ENCODE measurements at places on chromosomes 6 and 20.

- peaks cover 30% of the 10 kb centered on the region for H3K27me3 ChIP-seq
- H3K36me3 ChIP-seq, result peaks cover 6% of the 10 kb centered on the region
- no peak for DNase-seq
- no peak overlapping the region for H3K4me3 ChIP-seq
- H3K27ac ChIP-seq, result no peak overlapping the region
Measured at GRCh38 chr20:20834008-20834407, 121.6 kb upstream of the RALGAPA2 start.

DNA sequence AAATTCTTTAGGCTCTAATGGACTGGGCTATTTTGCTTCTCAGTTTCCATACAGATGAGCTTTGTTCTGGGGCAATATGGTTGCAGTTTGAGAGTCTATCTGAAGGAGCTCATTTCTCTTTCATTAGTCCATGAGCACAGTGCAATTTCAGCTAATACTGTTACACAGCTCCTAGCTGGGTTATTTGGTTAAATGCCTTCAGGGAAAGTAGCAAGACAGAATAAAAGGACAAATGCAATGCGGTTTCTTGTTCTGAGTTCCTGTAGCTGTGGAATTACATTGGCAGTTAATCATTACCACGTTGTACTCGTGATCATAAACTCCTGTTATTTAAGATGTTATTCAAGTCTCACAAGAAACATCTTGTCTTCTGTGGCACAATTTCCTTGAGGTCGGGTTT is 127.7 kb downstream of the BFSP1 start:
- peaks cover 6% of the 10 kb centered on the region for H3K27me3 ChIP-seq
- no peaks in the 10 kb centered on the region for H3K36me3 ChIP-seq
- no peak overlapping the region for H3K4me3 ChIP-seq
- no peak for DNase-seq
- no peak overlapping the region for H3K27ac ChIP-seq

DNA sequence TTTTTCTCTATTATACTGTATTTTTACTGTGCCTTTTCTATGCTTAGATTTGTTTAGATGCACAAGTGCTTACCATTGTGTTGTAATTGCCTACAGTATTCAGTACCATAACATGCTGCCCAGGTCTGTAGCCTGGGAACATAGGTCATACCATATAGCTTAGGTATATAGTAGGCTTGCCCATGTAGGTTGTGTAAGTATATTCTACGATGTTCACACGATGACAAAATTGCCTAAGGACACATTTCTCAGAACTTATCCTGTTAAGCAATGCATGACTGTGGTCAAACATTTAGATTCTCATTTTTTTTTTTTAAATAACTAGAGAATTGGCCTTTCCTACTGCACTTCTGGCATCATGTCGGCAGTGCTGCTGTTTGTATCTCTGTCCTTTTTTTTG is 253.7 kb upstream of the SUPT3H start:
- no peak overlapping the region for H3K27ac ChIP-seq
- no peak overlapping the region for H3K4me3 ChIP-seq
- DNase-seq, result no peak

GRCh38 chr6:10146715-10147451 is 268.0 kb downstream of the TFAP2A start:
- DNase-seq, result no peak
- no peaks in the 10 kb centered on the region for H3K36me3 ChIP-seq
- no peaks in the 10 kb centered on the region for H3K4me1 ChIP-seq
- no peaks in the 10 kb centered on the region for H3K27me3 ChIP-seq
- H3K27ac ChIP-seq, result no peak overlapping the region

DNA sequence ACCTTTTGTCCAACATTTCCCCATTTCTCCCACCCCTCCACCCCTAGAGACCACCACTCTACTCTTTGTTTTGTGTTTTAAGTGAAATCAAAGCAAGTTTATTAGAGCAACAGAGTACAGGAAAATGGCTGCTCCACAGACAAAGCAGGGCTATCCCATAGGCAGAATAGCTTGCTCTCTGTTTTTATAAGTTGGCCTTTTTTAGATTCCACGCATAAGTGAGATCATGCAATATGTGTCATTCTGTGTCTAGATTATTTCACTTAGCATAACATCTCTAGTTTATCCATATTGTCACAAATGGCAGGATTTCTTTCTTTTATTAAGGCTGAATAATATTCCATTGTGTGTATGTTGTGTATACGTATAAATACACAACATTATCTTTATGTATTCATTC is 30.1 kb upstream of the SMLR1 start:
- H3K27me3 ChIP-seq, result no peaks in the 10 kb centered on the region
- DNase-seq, result no peak
- H3K4me3 ChIP-seq, result no peak overlapping the region
- no peak overlapping the region for H3K27ac ChIP-seq
- no peaks in the 10 kb centered on the region for H3K36me3 ChIP-seq
- peaks cover 4% of the 10 kb centered on the region for H3K4me1 ChIP-seq

- H3K4me3 ChIP-seq, result no peak overlapping the region
- H3K27me3 ChIP-seq, result no peaks in the 10 kb centered on the region
- H3K27ac ChIP-seq, result no peak overlapping the region
Measured at GRCh38 chr6:16576451-16577368, 184.6 kb downstream of the ATXN1 start.

GRCh38 chr20:38222231-38222922 is 38.2 kb downstream of the KIAA1755 start:
- peaks cover 8% of the 10 kb centered on the region for H3K4me1 ChIP-seq
- no peaks in the 10 kb centered on the region for H3K36me3 ChIP-seq
- no peak overlapping the region for H3K27ac ChIP-seq
- peak; percentile 45 for DNase-seq
- no peak overlapping the region for H3K4me3 ChIP-seq

- H3K36me3 ChIP-seq, result no peaks in the 10 kb centered on the region
- peaks cover 9% of the 10 kb centered on the region for H3K4me1 ChIP-seq
- no peak overlapping the region for H3K27ac ChIP-seq
- no peak for DNase-seq
- H3K4me3 ChIP-seq, result no peak overlapping the region
- peaks cover 7% of the 10 kb centered on the region for H3K27me3 ChIP-seq
Measured at GRCh38 chr6:136410201-136411024, 120.8 kb upstream of the BCLAF1 start.

- peaks cover 11% of the 10 kb centered on the region for H3K36me3 ChIP-seq
- no peak overlapping the region for H3K4me3 ChIP-seq
- no peak for DNase-seq
- no peaks in the 10 kb centered on the region for H3K27me3 ChIP-seq
Measured at GRCh38 chr6:87213364-87213763, 58.0 kb downstream of the ZNF292 start.

DNA sequence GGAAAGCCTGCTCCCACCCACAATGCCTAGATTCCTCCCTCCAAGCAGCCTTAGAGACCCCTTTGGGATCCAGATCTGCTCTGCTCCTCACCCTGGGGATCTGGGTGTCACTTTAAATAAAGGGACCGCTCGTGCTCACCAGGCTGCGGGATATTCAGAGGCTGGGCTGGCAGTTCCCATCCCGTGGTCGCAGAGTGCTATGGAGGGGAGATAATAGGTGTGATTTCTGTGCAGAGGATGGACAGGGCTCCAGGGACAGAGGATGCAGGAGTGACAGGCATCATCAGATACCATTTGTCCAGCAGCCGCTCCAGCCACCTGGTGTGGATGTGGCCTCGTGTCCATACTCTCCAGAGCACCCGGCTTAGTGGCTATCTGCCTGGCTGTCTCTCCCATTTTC is 415.9 kb upstream of the SULF2 start:
- DNase-seq, result no peak
- H3K27ac ChIP-seq, result no peak overlapping the region
- H3K4me3 ChIP-seq, result no peak overlapping the region
- no peaks in the 10 kb centered on the region for H3K36me3 ChIP-seq

DNA sequence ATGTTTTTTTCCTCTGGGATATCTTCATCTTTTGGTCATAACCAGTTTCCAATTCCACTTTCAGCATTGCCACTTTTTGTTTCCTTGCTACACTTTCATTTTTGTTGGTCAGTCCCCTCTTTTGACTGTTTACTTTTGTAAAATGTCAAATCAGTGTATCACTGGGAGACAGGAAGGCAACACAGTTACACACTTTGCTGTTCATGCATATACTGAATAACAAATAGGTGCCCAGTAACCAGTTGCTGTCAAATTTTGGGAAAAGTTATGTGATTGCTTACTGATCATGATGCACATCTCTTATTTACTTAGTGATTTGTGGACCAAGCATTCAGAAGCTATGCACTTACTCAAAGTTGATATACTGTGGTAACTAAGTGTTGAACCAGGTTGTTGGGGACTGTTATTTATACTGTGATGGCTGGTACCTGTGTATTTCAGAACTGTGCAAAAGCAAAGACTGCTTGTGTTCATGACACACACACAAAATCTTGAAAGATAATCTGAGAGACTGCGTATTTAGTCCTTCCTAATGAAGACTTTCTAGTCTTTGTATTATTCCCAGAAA is 41.0 kb downstream of the ZNF292 start:
- H3K27ac ChIP-seq, result peak overlapping the region; percentile 47
- no peaks in the 10 kb centered on the region for H3K27me3 ChIP-seq
- peaks cover 7% of the 10 kb centered on the region for H3K36me3 ChIP-seq

GRCh38 chr20:16491294-16491905 is 81.8 kb downstream of the KIF16B start:
- H3K36me3 ChIP-seq, result peaks cover 2% of the 10 kb centered on the region
- no peak overlapping the region for H3K27ac ChIP-seq
- H3K27me3 ChIP-seq, result no peaks in the 10 kb centered on the region
- peak overlapping the region; percentile 43 for H3K4me3 ChIP-seq

DNA sequence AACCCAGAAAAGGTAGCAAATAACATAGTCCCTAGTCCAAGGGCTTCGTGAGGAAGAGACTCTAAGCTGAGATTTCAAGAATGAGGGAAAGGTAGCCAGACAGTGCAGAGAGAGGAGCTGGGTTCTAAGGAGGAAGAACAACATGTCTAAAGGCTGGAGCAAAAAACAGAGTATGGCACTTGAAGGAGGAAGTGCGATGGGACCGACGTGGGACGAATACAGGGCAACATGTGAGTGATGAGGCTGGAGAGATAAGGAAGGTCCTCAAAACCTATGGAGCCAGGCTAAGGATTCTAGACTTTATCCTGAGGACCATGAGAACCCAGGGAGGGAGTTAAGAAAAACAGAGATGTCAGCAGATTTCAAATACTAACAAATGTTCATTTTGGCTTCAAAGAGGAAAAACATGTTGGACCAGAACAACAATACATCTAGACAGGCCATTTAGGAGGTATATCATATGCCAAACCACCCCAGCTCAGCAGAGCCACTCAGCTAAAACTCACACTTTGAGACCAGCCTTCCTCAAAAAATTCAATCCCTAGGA is 17.5 kb downstream of the ATXN1 start:
- no peak overlapping the region for H3K27ac ChIP-seq
- H3K36me3 ChIP-seq, result peaks cover 63% of the 10 kb centered on the region
- H3K4me1 ChIP-seq, result peaks cover 43% of the 10 kb centered on the region
- no peak for DNase-seq
- H3K27me3 ChIP-seq, result no peaks in the 10 kb centered on the region
- H3K4me3 ChIP-seq, result no peak overlapping the region

DNA sequence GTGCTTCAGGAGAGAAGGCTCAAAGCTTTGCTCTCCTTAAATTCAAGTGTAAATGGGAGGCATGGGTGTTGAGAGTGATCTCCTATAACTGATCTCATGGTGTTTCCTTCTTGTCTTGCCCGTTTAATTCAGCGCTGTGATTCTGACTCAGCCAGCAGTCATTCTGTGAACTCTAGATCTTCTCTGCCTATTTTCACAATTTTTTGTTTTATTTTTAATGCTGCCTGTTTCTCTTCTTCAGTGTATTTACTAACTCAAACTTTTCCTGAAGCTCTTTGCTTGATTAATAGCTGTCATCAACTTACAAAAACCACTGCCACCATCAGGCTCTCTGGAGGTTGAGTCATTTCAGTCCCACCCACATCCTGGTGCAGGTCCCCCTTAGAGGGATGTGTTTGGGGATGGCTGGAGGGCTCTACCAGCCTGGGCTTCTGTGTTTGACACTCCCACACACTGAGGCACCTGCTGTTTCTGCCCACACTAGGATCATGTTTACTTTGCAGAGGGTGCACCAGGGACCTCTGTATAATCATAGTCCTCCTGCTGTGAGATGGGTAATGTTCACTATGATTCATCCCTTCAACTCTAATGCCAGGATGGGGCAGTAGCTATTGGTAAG is 94.0 kb downstream of the SHLD1 start:
- H3K36me3 ChIP-seq, result peaks cover 2% of the 10 kb centered on the region
- H3K4me3 ChIP-seq, result peak overlapping the region; percentile 5
- peak overlapping the region; percentile 51 for H3K27ac ChIP-seq
- no peaks in the 10 kb centered on the region for H3K27me3 ChIP-seq
- peaks cover 41% of the 10 kb centered on the region for H3K4me1 ChIP-seq
- peak; percentile 79 for DNase-seq

- no peak overlapping the region for H3K4me3 ChIP-seq
- H3K27me3 ChIP-seq, result peaks cover 5% of the 10 kb centered on the region
- no peak overlapping the region for H3K27ac ChIP-seq
- H3K36me3 ChIP-seq, result no peaks in the 10 kb centered on the region
- no peak for DNase-seq
Measured at GRCh38 chr6:83546636-83547035, 34.3 kb downstream of the PRSS35 start.

DNA sequence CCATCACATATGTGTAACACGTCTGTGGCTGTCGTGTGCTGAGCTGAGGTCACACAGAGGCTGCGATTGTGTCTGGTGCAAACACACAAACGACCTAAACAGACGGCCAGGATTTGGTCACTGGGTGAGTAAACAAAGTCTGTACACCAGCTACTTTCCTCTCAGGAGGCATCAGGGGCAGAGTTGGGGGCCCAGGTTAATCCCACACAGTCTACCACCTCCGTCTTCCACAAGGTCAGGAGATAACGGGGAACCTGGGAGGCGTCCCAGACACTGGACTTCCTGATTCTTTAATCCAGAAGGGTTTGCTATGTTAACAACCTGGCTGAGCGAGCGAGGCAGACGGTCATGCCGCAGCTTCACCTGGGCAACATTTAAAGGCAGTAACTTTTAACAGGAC is 1.5 kb downstream of the DACT2 start:
- H3K27ac ChIP-seq, result no peak overlapping the region
- peaks cover 34% of the 10 kb centered on the region for H3K27me3 ChIP-seq
- H3K4me1 ChIP-seq, result no peaks in the 10 kb centered on the region
- H3K36me3 ChIP-seq, result peaks cover 2% of the 10 kb centered on the region
- DNase-seq, result no peak

DNA sequence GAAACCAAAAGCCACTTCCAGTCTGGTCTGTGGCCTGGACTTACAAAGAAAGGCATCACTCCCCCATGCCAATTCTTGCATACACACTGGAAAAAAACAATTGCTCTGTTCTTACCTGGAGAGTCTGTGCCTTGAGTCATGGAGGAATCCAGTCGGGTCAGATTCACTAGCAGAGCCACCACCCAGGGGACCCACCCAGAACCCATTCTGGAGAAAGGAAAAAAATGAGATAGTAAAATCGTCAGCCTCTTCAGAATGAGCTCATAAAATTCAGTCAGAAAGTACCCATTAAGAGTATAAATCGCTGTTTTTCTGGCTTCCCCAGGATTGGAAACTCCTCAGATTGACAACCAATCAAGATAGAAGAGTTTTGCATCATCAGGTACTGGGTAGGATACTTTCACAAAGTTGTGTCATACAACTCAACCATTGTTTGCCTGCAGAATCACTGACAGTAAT is at the start of gene HLA-DOB:
HLA-DOB (minus strand) TSS at position 257 of the 459 bp plus-strand sequence; CDS start at position 206, 51 bp downstream.
- peaks cover 76% of the 10 kb centered on the region for H3K4me1 ChIP-seq
- H3K36me3 ChIP-seq, result peaks cover 34% of the 10 kb centered on the region
- H3K27ac ChIP-seq, result peak within 1 kb of the TSS; percentile 97
- no peaks in the 10 kb centered on the region for H3K27me3 ChIP-seq

GRCh38 chr20:3222635-3223600 is 13.6 kb downstream of the ITPA start:
- peak; percentile 40 for DNase-seq
- H3K27ac ChIP-seq, result peak overlapping the region; percentile 59
- peaks cover 49% of the 10 kb centered on the region for H3K36me3 ChIP-seq
- H3K4me1 ChIP-seq, result peaks cover 43% of the 10 kb centered on the region

Measured in stimulated activated naive B cell treated with anti-CD40 and anti-IgM and Interleukin-4, amounts not matched to agents 10 μg/mL and 1 μg/mL and 100 μg/mL, for 72 hours (primary cell).